ENCODE measurements at places on chromosomes 1 and 21.

DNA sequence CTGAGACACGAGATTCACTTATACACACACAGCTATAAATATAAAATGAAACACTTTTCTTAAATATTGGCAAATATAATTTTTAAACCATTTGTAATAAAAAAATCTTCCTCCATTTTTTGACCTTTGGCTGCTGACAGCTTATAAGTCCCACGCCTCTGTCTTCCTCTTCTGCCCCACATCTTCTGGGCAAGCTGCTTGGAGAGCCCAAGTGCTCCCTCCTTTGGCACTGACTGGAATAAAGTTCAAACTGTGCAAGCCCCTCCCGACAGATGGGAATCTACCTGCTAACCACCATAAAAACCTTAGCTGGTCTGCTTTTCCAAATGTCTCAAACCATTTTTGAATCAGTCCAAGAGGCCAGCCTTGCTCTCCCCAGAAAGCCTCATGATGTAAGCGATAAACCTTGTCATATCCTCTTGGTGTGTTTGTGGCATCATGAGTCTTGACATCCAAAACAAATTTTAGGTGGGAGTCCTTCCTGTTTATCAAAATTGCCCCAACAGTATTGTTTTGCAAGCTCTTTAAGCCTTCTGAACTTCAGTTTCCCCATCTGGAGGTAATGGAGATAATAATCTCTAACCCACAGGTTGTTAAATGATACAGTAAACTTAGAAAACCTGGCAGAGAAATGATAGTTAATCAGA, 99.8 kb downstream of the SNX7 start:
- no peak for DNase-seq

DNA sequence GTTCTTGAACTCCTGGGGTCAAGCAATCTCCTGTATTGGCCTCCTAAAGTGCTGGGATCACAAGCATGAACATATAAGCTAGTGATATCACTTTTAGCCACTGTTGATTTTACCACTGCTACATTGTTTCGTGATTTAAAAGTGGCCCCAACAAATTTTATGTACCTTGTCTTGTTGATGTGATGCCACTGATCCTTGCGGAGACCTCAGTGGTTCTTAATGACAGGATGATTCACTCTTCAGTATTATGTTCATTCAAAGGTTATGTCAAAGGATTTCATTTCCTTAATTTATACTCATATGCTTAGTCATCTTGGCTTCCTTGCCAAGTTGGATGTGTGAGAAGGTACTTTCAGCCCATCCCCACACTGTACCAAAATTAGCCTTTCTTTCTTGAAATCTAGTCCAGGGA, 12.1 kb downstream of the PRKACB start:
- no peak for DNase-seq

GRCh38 chr1:182426442-182427430, 23.2 kb upstream of the RGSL1 start:
- no peak for DNase-seq

DNA sequence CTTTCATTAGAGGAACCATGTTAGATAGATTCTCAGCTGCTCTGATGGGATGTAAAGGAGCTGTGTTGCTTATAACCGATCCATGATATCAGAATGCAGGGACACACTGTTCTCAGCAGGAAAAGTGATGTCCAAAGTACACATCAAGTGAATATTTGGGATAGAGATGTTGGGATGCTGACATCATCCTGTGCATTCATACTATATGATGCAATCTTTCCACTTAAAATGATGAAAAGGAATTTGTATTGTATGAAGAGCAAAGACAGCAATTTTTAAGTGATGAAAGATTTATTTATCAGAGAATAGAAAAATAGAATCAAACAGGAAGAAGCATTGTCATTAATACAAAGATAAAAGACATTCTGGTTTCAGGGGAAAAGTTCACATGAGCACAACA, 110.1 kb downstream of the ERG start:
- DNase-seq = no peak

DNA sequence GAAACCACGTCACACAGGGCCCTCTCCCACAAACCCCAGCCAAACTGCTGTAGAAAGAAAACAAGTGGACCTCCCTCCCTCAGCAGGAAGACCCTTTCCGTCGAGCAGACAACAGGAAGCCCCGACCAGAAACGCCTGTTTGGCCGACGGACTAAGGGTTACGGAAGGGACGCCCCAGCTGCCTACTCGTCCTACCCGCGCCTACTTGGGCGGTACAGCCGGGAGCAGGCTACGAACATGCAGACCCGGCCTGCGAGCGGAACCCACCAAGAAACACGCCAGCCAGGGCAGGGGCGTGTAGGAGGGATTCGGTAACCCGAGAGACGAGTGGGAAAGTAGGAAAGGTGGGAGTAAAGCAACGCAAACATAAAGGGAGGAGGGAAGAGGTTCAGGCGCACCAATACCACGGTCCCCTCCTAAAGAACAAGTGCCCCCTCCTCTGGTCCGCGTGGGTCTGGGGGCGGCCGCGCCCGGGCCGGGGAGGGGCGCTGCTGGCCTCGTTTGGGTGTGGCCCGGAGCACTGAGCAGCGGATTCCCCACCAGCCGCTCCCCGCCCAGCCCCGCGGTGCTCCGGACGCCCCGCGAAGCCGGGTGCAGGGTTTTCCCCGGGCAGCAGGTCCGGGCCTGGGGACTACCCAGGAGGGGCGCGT, 450 bp downstream of the S100A10 start:
- DNase-seq = no peak

DNA sequence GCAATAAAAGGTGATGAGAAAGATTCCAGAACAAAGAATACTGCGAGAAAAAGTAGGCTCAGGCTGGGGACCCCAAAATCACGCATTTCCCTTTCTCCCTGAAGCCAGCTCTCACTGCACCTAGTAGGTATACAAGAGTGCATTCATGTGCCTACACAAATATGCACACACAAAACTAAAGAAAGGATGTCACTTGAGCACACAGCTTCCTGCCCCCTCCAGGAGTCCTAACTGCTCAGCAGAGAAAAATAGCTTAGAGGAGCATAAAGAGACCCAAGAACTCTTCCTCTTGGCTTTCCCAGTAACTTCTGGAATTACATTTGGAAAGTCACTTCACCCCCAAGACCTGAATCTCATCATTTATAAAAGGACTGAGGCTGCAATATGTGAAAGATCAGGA, 38.0 kb downstream of the JAK1 start:
- no peak for DNase-seq
